ENCODE measurements at places on chromosomes 5 and 9. TPM values are rescaled to one million over a fixed set of nuclear protein-coding genes. Genes with fewer than 3 reads are reported as not detected.

GRCh38 chr5:126234563-126235195 lies 188.5 kb upstream of the GRAMD2B start:
- peak; percentile 71 for DNase-seq
- no peak overlapping the region for H3K27ac ChIP-seq
- H3K27me3 ChIP-seq = no peaks in the 10 kb centered on the region
- H3K4me1 ChIP-seq = peaks cover 10% of the 10 kb centered on the region
- H3K4me3 ChIP-seq = no peak overlapping the region

GRCh38 chr5:58266402-58266801 lies 193.5 kb downstream of the PLK2 start:
- no peak overlapping the region for H3K27ac ChIP-seq
- H3K27me3 ChIP-seq = no peaks in the 10 kb centered on the region
- no peaks in the 10 kb centered on the region for H3K36me3 ChIP-seq
- H3K4me3 ChIP-seq = no peak overlapping the region
- H3K4me1 ChIP-seq = no peaks in the 10 kb centered on the region
- DNase-seq = no peak

DNA sequence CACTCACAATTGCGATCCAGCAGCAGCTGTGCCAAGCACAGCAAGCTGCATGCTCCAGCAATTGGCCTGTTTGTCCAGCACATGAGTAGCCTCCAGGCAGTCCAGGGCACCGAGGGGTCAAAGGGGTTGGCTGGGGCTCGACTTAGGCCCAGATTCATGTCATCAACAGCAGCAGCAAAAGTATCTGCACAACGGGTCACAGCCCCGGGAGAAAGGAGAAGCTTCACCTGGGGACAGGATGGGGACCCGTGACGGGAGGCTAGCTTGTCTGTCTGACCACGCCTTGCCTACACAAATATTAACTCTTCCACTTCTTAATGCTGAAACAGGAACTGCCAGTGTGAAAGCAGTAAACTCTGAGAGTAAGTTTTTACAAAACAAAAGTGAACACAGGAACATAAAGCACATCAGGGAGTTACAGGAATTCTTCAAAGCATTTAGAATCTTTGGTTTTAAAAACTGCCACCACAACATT lies 191.2 kb downstream of the PIK3R1 start:
- no peak overlapping the region for H3K4me3 ChIP-seq
- peaks cover 13% of the 10 kb centered on the region for H3K4me1 ChIP-seq
- H3K27ac ChIP-seq = no peak overlapping the region

- no peak overlapping the region for H3K27ac ChIP-seq
- no peaks in the 10 kb centered on the region for H3K36me3 ChIP-seq
- no peak for DNase-seq
- H3K27me3 ChIP-seq = no peaks in the 10 kb centered on the region
- peaks cover 4% of the 10 kb centered on the region for H3K4me1 ChIP-seq
These were observed 180.6 kb upstream of the PAPPA start for GRCh38 chr9:115972843-115973595.

- H3K36me3 ChIP-seq = no peaks in the 10 kb centered on the region
- H3K27me3 ChIP-seq = peaks cover 25% of the 10 kb centered on the region
- DNase-seq = peak; percentile 29
These were observed 697 bp downstream of the SLC1A1 start for GRCh38 chr9:4490705-4491625.

GRCh38 chr5:154756868-154757813 lies 2.0 kb downstream of the LARP1 start:
- no peak overlapping the region for H3K27ac ChIP-seq
- H3K27me3 ChIP-seq = no peaks in the 10 kb centered on the region
- peak; percentile 71 for DNase-seq
- H3K4me3 ChIP-seq = peak overlapping the region; percentile 96
- H3K4me1 ChIP-seq = peaks cover 53% of the 10 kb centered on the region
- H3K36me3 ChIP-seq = no peaks in the 10 kb centered on the region

DNA sequence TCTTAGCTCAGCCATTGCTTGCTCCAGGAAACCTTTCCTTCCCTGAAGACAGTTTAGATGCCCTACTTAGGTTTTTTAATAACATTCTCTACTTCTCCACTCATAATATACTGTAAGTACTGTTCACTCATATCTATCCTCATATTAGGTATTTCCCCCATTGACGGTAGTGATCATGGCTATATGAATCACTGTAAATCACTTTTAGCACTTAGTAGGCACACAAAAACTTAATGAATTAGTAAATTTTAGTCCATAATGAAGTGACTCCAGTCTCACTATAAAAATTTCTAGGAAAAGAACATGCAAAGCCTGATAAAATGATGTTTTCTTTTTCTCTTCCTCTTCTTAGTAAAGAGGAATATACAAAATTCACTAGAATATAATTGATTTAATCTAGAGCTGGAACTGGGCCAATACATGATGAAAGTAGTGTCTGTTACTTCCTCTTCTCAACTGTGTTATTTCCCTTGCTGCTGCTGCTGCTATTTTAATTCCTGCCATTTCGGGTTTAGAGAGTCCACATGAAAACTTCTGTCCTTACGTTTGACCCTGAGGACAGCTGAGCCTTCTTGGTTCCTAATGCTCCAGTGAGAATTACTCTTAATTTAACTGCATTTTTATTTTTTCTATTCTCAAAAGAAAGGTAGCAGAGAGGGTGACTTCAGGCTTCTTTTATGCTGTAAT lies 73.5 kb downstream of the LNPEP start:
- no peak for DNase-seq
- H3K27me3 ChIP-seq = no peaks in the 10 kb centered on the region
- no peaks in the 10 kb centered on the region for H3K36me3 ChIP-seq

- no peak overlapping the region for H3K4me3 ChIP-seq
- H3K27ac ChIP-seq = no peak overlapping the region
- DNase-seq = no peak
- no peaks in the 10 kb centered on the region for H3K36me3 ChIP-seq
- H3K4me1 ChIP-seq = peaks cover 4% of the 10 kb centered on the region
- H3K27me3 ChIP-seq = no peaks in the 10 kb centered on the region
These were observed 355.3 kb upstream of the TRPC7 start for GRCh38 chr5:136720674-136721073.

- DNase-seq = no peak
- no peaks in the 10 kb centered on the region for H3K4me1 ChIP-seq
- no peak overlapping the region for H3K27ac ChIP-seq
- no peaks in the 10 kb centered on the region for H3K27me3 ChIP-seq
- no peak overlapping the region for H3K4me3 ChIP-seq
These were observed 299.1 kb upstream of the PRR16 start for GRCh38 chr5:120164986-120165385.

DNA sequence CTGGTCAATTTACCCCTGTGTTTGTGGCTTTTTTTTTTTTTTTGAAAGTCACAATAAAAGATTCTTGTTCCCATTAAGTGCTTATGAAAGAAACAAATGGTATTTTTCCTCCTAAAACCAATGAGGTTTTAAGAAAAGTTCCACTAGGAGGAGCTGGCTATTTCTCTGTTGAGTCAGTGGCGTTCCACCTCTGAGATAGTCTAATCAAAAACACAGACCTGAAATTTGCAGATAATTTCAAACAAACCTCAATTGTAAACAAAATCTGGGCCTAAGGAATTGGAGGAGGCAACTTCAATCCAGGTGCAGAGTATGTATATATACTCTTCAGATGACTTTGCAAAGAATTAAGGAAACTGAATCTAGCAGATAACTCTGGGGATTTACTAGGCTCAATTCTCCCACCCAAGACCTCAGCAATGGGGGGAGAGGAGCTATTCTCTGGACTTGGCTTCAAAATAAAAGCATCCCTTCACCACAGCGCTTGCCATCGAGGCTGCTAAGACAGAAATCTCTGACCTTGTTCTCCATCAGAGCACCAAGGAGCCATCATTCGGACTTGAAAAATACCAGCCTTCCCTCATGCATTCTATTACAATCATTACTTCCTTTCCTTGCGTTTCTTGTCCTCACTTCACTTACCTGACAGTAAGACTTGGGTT lies 52.4 kb downstream of the FANCC start:
- peaks cover 20% of the 10 kb centered on the region for H3K4me1 ChIP-seq
- no peaks in the 10 kb centered on the region for H3K36me3 ChIP-seq
- no peak overlapping the region for H3K4me3 ChIP-seq
- DNase-seq = peak; percentile 34
- H3K27ac ChIP-seq = no peak overlapping the region

- H3K27me3 ChIP-seq = no peaks in the 10 kb centered on the region
- no peaks in the 10 kb centered on the region for H3K36me3 ChIP-seq
- H3K4me1 ChIP-seq = no peaks in the 10 kb centered on the region
These were observed 180.2 kb downstream of the RASEF start for GRCh38 chr9:82882748-82883147.

Gene GFI1B
- not detected for total RNA-seq

Gene NR2F1-AS1
- total RNA-seq = 8.3 TPM

Gene GBGT1
- total RNA-seq = 3.0 TPM

Gene FOXD4L5
- 0.19 TPM for total RNA-seq

Gene CDC20B
- total RNA-seq = not detected

Gene LCN12
- total RNA-seq = 0.19 TPM

Gene CDX1
- not detected for total RNA-seq

Measured in neural progenitor cell (in vitro differentiated cells).